Heart left ventricle (tissue), 16 donors: ENCODE measurements at places on chromosomes 4 and X. TPM values are rescaled to one million over a fixed set of nuclear protein-coding genes. Genes with fewer than 3 reads are reported as not detected.

GRCh38 chrX:95427389-95427788 is 1257.3 kb upstream of the DIAPH2 start:
- DNase-seq: no peak

The BST1 gene
- total RNA-seq: 2.1 TPM

- DNase-seq: no peak
These were observed 1.5 kb upstream of the CPLX1 start for GRCh38 chr4:827209-828081.

The SPACA5 gene
- not detected for total RNA-seq

GRCh38 chrX:113058634-113059033 is 218.0 kb upstream of the AMOT start:
- no peak for DNase-seq

DNA sequence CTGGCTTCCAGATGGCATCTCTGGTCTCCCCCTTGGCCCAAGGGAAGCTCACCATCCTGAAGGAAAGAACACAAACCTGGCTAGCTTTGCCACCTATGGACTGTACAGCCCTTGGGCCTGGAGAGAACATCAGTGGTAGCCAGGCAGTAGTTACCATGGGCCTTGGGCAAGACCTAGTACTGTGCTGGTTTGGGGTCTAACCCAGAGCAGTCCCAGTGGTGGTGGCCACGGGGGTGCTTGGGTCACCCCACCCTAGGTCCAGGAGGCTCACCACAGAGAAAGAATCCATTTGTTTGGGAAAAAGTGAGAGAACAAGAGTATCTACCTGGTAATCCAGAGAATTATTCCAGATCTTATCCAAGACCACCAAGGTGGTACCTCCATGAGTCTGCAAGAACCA is 290.7 kb upstream of the PPP1R2C start:
- no peak for DNase-seq
